Adrenal gland (tissue), 19 donors: ENCODE measurements at places on chromosomes 12 and 14. TPM values are rescaled to one million over a fixed set of nuclear protein-coding genes. Genes with fewer than 3 reads are reported as not detected.

LRRC43 gene
- total RNA-seq, result 0.22 TPM

SIRT4 gene
- 3.2 TPM for total RNA-seq

RNASE7 gene
- total RNA-seq, result not detected

STRN3 gene
- 17.1 TPM for total RNA-seq

DNA sequence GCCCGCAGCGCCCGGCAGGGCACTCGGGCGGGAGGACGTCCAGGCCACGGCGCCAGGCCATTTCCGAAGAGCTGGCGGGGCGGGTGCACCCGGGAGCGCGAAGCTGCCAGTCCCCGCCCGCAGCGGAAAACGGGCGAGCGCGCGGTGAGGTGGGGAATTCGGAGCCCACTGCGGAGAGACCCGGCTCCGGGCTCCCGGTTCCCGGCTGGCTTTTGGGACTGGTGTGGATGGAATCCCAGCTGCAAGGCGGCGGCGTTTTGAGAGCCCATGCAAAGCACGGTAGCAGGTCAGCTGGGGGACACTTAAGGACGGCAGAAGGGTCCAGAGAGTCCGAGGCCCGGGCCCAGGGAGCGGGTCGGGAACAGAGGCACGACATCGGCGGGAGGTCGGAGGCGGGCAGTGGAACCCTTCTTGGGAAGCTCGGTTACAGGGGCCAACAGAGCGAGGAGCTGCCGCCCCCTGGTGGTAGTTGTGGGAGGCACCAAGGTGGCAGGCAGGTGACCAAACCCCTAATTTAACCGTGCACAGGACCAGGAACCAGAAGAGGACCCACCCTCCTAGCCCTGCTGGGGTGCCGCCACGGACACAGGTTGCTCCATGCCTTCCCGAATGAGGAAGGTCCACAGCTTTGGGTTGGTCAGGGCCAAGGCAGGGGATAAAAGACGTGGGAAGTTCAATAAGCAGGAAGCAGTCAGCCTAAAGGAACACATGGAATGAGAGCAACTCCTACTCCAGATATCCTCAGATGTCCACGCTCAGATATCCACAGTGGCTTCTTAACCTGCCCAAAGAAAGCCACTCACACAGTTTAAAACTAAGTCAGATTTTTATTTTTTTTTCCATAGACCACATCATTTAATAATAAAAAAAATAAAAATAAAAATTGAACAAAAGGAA, 685 bp upstream of the CDH24 start:
- H3K36me3 ChIP-seq, result peaks cover 44% of the 10 kb centered on the region
- peak; percentile 91 for DNase-seq
- peak overlapping the region; percentile 73 for H3K27ac ChIP-seq

GRCh38 chr12:74849801-74850200, 312.2 kb downstream of the ATXN7L3B start:
- no peak for DNase-seq
- no peak overlapping the region for H3K4me3 ChIP-seq
- no peaks in the 10 kb centered on the region for H3K4me1 ChIP-seq
- H3K27ac ChIP-seq, result no peak overlapping the region
- no peaks in the 10 kb centered on the region for H3K36me3 ChIP-seq

GRCh38 chr12:110282300-110282860, 1.3 kb downstream of the ATP2A2 start:
- no peak overlapping the region for H3K27ac ChIP-seq
- H3K27me3 ChIP-seq, result no peaks in the 10 kb centered on the region
- peaks cover 68% of the 10 kb centered on the region for H3K4me1 ChIP-seq
- H3K4me3 ChIP-seq, result peak overlapping the region; percentile 95

- H3K27me3 ChIP-seq, result no peaks in the 10 kb centered on the region
- no peaks in the 10 kb centered on the region for H3K36me3 ChIP-seq
- DNase-seq, result no peak
- no peak overlapping the region for H3K27ac ChIP-seq
- H3K4me3 ChIP-seq, result no peak overlapping the region
Measured at GRCh38 chr14:59768855-59769375, 101.7 kb downstream of the RTN1 start.

DNA sequence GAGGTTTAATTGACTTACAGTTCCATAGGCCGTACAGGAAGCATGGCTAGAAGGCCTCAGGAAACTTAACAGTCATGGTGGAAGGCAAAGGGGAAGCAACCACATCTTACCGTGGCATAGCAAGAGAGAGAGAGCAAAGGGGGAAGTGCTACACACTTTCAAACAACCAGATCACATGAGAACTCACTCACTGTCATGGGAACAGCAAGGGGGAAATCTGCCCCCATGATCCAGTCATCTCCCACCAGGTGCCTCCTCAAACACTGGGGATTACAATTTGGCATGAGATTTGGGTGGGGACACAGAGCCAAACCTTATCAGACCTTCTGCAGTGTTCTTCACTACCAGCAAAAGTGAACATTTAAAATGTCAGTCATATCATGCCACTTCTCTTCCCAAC, 58.9 kb downstream of the USP15 start:
- H3K4me3 ChIP-seq, result no peak overlapping the region
- no peaks in the 10 kb centered on the region for H3K36me3 ChIP-seq
- H3K27ac ChIP-seq, result no peak overlapping the region
- H3K4me1 ChIP-seq, result no peaks in the 10 kb centered on the region

GRCh38 chr14:91361233-91361811, 56.3 kb downstream of the CCDC88C start:
- no peaks in the 10 kb centered on the region for H3K4me1 ChIP-seq
- no peaks in the 10 kb centered on the region for H3K27me3 ChIP-seq
- no peak overlapping the region for H3K4me3 ChIP-seq
